ENCODE measurements at places on chromosomes 1 and 21.

DNA sequence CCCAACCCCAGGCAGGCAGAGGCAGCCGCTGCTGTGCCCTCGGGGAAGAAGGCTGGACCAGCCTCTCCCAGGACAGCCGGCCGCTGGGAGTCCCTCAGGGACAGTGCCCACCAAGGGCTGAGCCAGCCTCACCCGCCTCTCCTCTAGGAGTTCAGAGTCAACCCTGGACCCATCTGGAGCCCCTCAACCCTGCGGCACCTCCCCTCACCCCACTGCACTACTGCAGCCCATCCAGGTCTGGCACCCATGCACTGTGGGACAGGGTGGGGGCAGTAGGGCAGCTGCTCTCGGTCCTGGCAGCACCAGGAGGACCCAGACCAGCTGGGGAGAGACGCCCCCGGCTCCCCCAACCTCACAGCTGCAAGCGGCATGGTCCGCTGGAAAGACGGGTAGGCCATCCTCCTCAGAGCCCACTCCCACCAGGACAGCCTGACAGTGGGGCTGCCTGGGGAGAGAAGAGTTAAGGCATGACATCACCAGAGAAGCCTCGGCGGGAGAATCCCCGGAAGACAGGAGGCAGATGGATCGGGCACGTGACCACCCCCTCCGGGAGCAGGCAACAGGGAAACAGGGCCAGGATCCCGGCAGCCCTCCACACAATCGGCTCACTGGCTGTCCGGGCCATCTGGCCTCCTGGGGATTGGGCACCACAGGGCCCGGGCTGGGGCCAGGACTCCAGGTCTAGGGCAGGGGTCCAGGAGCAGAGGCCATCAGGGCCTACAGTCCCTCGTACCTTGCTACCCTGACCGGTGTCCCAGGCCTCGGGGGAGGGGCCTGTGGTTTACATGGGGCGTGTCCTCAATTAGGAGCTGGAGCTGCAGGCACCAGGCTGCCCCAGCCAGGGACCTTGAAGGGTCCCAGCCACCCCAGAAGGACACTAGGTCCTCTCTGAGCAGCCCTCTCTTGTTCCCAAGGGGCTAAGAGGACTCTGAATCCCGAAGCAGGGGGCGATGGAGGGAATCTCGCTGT is 3.1 kb downstream of the ACAP3 start:
- DNase-seq = no peak

- DNase-seq = no peak
Measured at GRCh38 chr1:163459539-163459938, 137.8 kb downstream of the NUF2 start.

DNA sequence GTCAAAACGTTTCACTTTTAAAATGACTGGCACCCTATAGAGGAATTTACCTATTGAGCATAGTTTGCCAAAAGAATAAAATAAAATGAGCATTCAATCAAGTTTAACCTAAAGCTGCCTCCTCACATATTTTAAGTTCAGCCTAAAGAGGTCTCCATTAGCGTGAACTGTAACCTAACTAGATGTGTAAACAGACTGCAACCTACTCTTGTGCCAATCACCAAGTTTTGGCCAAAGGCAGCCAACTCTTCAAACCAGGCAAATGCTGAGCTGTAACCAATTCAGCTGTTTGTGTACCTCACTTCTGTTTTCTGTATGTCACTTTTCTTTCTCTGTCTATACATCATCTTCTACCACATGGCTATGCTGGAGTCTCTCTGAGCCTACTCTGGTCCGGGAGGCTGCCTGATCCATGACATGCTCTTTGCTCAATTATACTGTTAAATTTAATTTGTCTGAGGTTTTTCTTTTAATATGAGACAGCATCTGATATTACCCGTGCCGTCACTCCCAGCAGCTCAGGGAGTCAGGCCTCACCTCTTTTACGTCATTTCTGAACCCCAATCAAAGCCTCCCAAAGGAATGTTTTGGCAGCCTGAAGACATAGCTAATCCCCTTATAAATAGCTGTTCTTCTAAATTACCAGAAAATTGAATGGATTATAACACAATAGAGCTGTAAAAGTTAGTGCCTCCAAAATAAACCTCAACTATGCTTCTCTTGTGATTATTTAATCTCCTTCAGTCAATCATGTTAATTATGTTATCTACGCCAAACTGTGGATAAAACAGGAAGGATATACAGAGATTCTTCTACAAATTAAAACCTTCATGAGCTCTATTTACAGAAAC is 81.0 kb upstream of the NR5A2 start:
- DNase-seq = no peak

DNA sequence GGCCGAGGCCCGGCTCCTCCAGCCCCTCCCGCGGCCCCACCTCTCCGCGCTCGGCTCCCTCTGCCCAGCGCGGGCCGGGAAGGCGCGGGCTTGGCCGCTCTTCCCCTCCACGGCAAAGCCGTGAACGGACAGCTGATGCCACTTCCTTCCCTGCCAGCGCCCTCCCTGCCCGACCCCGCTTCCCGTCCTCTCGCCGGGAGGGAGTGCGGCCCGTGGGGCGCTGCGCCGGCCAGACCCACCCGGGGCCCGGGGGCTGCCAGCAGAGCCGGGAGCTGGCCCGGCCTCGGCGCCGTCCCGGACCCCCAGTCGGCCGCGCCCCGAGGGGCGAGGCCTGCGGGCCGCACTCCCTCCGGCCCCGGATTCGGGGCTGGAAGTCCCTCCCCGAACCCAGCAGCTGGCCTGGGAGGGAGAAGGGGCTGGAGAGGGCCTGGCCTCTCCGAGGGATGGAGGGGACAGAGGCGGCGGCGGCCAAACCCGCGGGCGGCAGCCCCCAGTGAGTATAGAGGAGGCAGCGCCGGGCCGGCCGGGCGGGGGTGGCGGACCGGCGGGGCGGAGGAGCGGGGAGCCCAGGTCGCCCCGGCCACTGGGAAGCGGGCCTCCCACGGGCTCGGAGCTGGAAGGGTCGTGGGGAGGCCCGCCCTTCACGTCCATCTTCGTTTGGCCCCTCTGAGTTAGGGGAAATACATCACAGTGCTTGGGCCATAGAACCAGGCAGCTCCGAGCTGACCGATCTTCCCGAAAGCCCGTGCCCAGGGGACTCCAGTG is at the start of gene KIAA1614:
Gene KIAA1614 (plus strand): TSS at position 97 of the 765 bp plus-strand sequence. CDS start 347 bp downstream, at position 444.
- no peak for DNase-seq

DNA sequence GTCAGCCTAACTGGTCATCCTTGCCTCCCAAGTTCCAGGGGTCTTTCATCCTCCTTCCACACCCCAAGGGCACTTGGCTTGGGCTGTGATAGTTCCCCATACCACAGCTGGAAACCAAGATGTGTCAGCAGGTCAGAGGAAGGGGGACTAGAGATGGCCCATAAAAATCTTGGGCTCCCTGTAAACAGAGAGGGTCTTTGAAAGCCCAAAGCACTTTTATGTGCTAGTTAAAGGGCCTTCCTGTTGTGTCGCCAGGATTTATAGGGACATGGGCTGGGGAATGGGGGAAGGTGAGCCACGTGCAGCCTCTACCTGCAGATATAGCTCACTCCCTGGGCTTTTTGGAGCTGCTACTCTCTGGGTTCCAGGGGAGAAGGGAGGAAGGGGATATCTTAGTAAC is 11.9 kb upstream of the UBL4B start:
- no peak for DNase-seq

GRCh38 chr1:236576004-236576403 is 28.3 kb downstream of the HEATR1 start:
- DNase-seq = no peak

- no peak for DNase-seq
Measured at GRCh38 chr1:86773341-86774288, 69.2 kb downstream of the SH3GLB1 start.

DNA sequence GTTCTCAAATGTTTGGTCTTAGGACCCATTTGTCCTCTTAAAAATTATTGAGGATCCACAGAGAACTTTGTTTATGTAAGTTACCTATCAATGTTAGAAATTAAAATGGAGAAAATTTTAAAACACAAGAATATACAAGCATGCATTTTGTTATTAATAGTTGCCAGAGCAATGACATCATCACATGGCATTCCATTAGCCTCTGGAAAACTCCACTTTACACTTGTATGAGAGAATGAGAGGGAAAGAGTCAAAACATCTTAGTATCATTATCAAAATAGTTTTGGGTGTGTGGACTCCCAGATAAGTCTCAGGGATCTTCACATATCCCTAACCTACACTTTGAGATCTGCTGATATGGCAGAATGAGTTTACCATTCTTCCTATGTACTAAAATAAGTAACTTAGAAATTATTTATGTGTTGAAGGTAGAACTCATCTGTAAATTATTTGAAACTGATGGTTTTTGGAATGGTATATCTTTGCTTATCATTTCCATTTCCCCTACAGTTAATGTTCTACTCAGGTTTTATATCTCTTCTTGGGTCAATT is 48.8 kb downstream of the RNF220 start:
- no peak for DNase-seq

DNA sequence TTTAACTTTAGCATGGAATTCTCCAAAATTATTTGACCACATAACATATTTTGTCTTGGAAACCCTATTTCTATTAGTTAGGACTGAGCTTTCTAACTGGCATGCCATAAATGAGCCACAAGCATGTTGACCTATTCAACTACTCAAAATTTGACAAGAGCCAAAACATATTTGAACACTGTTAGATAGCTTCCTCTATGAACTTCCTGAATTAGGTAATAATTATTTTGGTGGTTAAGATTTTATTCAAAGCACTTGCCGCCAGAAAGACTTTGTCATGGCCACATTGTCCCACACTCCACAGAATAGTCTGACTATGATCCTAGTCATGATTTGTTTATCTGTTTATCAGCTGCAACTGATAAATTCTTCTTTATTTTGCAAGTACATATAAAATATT is 23.1 kb upstream of the CTPS1 start:
- no peak for DNase-seq

DNA sequence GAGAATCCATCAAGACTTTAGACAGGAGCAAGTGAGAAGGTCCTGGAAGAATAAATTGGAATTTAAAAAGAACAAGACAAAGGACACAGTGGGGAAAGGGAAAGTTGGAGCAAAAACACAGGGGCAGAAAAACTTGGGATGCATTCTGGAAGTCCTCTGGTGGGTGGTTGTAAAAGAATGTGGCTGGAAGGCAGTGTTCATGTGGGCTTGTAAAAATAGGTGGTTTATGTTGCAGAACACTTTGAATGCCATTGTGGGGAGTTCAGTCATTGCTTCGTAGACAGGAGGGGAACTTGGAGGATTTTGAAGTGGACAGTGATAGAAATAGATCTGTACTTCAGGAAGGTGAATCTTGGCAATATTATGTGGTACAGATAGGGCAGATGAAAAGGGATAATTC is 15.2 kb downstream of the KIF1B start:
- no peak for DNase-seq

- DNase-seq = no peak
Measured at GRCh38 chr1:41626616-41627375, 142.3 kb upstream of the EDN2 start.

All from NCI-H1417 treated with DMSO at 0.1 percent for 48 hours (cell line).